ENCODE measurements at places on chromosomes 6 and 20. TPM values are rescaled to one million over a fixed set of nuclear protein-coding genes. Genes with fewer than 3 reads are reported as not detected.

Gene ZNFX1
- total RNA-seq: 6.3 TPM

Gene BIRC7
- not detected for total RNA-seq

Gene GLP1R
- 8.5 TPM for total RNA-seq

Gene RAMACL
- total RNA-seq: 0.72 TPM

Gene EFCAB8
- 0.35 TPM for total RNA-seq

Gene ZNF165
- 3.5 TPM for total RNA-seq

Gene EPPIN
- not detected for total RNA-seq

Gene GTSF1L
- total RNA-seq: not detected

Gene RNF217
- total RNA-seq: 14.3 TPM

Gene NHSL1
- 4.8 TPM for total RNA-seq

Gene KHDC1
- 1.8 TPM for total RNA-seq

Gene PBOV1
- total RNA-seq: not detected

Gene SPAG4
- 32.9 TPM for total RNA-seq

Gene BNIP5
- total RNA-seq: 0.13 TPM

Gene CALHM5
- 0.31 TPM for total RNA-seq

Gene PSORS1C1
- 0.34 TPM for total RNA-seq

Gene TPD52L1
- 26.8 TPM for total RNA-seq

Gene HSPA12B
- total RNA-seq: 3.1 TPM

Gene FRMD1
- total RNA-seq: not detected

Gene HACE1
- total RNA-seq: 8.5 TPM

Gene TULP1
- total RNA-seq: not detected

Gene JAG1
- 60.1 TPM for total RNA-seq

DNA sequence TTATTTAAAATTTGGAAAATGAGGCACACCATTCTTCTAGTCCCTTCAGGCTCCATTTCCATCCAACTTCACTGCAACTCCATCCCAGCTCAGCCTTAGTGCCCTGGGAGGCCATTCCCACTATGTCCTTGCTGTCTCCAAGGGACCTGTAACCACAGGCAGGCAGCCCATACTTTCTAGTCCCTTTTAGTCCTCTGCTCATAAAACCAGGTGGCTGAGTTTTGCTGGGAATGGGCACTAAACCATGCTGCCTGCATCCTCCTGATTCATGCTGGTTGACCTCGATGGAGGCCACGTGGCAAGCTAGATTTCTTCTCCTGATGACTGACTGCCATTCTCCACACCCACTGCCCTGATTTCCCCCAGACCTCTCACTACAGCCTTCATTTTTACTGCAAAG lies 27.5 kb upstream of the MYMX start:
- no peak for DNase-seq

DNA sequence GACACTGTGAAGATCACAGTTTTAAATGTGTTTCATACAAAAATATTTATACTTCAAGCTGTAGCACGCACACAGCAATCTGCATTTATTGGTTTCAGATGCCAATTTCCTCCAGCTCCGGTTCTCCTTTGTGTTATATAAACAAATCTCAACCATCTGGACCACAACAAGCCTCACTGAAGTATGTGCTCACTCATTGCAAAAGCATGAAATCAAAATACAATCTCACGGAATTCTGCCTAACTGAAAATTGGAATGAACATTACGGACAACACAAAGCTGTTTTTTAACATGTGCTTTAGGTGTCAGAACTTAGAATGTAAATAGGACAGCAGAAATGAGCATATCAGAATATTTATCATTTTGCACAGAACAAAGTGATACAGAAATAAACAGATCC lies 38.0 kb downstream of the RCAN2 start:
- DNase-seq: no peak

GRCh38 chr6:123636782-123637181 lies at the start of gene TRDN:
TSS of gene TRDN (minus strand) at chr6:123636950. CDS start at chr6:123636775, 175 bp downstream.
- DNase-seq: no peak

- DNase-seq: no peak
Measured at GRCh38 chr20:39862470-39862891, 826.6 kb downstream of the MAFB start.

- DNase-seq: no peak
Measured at GRCh38 chr6:115194981-115195638, 852.3 kb upstream of the HS3ST5 start.

DNA sequence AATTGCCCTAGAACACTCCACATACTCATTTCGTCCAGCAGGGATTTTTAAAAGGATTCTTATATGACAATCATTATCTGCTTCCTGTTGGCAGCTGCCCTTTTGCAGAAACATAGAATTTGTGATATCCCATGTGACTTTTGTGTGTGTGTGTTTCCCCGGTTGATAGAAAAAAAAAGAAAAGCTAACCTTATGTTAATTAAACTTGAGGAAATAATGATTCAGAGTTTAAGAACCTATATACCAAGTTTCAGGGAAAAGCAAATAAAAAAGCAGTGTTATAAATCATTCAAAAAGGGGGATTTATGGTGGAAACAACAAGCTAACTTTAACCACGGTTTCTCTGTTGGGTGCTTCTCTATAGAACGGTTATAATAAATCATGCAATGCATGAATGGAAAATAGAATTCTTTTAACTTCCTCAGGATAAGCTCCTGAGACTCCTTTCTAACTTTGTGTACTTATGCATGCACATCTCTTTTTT lies 826.9 kb upstream of the EYS start:
- no peak for DNase-seq

DNA sequence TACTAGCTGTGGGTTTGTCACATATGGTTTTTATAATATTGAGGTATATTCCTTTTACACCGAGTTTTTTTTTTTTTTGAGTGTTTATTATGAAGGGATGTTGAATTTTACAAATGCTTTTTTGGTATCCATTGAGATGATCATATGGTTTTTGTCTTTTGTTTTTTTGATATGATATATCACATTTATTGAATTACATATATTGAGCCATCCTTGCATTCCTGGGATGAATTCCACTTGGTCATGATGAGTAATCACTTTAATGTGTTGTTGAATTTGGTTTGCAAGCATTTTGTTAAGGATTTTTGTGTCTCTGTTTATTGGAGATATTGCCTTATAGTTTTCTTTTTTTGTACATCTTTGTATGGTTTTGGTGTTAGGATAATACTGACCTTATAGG lies 3.3 kb upstream of the ZNF337 start:
- no peak for DNase-seq

DNA sequence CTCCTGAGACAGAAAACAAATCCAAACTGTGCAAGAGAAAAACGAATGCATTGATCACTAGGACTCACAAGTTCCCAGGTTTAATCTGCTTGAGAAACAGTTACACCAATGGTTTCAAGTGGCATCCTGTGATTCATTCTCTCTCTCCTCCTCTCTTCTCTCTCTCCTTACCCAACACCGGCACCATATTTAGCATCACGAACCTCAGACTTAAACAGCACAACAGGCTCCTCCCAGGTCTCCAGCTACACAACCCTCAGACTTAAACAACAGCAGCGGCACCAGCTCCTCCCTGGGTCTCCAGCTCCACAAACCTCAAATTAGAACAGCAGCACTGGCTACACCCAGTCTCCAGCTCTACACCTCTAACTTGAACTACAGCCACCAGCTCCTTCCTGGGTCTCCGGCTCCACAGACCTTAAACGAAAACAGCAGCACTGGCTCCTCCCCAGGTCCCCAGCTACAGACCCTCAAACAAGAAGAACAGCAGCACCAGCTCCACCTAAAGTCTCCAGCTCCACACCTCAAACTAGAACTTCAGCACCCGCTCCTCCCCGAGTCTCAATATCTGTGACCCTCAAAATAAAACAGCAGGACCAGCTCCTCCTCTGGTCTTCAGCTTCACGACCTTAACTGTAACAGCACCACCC lies 355.9 kb downstream of the PREX1 start:
- no peak for DNase-seq

GRCh38 chr20:11851646-11852045 lies 66.0 kb upstream of the BTBD3 start:
- DNase-seq: no peak

GRCh38 chr20:41344938-41345728 lies 4.5 kb downstream of the LPIN3 start:
- DNase-seq: no peak

DNA sequence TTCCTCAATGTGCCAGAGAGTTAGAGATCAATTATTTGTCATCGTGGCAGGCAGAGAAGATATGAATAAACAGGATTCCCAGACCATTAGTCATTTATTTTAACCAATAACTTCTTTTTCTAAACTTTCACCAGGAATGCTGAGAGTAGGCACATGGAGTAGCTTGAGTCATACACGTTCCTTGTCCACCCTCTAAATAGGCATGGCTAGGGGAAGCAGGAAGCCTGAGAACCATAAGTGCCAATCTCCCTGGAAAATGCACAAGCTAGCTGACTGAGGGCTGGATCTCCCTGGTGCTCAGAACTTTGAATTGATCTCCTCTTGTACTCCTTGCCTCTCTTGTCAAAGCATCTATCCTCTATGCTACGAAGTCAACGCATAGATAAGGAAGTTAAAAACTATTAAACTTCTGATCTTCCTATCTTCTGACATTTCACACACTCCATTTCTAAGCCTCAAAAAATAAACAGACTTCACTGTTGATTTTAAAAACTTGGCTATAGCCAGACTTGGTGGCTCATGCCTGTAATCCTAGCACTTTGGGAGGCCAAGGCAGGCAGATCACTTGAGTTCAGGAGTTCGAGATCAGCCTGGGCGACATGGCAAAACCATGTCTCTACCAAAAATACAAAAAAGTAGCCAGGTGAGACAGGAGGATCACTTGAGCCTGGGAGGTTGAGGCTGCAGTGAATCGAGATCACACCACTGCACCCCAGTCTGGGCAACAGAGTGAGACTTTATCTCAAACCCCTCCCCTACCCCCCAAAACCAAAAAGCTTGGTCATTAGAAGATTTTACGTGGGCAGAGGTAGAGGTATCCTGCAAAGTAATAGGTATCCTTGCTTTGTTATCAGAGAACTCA lies 11.8 kb downstream of the ADTRP start:
- DNase-seq: peak; percentile 48

GRCh38 chr6:106450653-106451052 lies 90.1 kb downstream of the CRYBG1 start:
- no peak for DNase-seq

DNA sequence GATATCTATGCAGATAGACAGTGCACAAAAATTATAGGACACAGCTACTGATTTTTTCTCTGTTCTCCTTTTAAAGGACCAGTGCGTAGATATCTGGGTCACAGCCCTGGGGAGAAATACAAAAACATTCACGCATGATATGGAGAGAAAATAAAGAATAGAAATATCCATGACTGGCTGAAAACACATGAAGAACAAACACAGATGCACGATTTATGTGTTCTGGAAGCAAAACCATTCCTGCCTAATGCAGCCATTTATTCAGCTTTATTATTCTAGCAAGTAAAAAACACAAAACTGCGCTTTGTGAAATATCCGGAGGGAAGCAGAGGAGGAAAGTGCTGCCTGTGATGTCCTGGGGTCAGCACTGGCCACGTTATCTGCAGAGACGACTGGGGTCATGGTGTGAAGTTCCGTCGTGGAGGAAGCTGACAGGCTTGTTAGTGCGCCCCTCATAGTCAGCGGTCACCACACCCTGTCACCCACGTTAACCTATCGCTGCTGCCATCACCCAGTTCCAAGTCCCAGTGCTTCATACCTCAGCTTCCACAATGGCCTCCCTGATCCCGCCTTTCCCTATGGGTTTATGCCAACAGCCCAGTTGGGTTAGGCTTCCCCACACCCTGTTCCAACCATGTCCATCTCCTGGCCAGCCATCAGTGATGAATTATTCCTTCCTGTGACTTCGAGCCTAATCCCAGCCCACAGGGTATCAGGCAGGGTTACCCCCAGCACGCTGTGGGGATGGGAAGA lies 86.6 kb upstream of the RPS6KA2 start:
- DNase-seq: no peak

DNA sequence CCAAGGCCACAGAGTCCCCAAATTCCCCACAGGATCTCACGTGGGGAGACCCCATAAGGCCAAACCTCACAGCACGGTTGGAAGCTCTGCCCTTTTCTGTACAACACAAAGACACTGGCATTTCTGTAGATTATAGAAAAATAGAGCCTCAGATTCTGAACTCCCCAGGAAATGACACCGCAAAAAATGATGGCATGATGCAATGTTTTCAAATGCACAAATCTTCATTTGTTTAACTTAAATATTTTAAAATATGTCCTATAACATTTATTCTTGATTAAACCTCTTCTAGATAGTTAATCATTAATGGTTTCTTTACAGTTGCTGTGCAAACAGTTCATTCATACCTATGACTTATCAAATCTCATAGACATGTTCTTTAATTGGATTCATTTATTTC lies 33.8 kb downstream of the SIM1 start:
- no peak for DNase-seq

GRCh38 chr6:129478379-129478778 lies 231.6 kb downstream of the ARHGAP18 start:
- no peak for DNase-seq

GRCh38 chr6:153625089-153625488 lies 414.0 kb upstream of the OPRM1 start:
- DNase-seq: no peak

DNA sequence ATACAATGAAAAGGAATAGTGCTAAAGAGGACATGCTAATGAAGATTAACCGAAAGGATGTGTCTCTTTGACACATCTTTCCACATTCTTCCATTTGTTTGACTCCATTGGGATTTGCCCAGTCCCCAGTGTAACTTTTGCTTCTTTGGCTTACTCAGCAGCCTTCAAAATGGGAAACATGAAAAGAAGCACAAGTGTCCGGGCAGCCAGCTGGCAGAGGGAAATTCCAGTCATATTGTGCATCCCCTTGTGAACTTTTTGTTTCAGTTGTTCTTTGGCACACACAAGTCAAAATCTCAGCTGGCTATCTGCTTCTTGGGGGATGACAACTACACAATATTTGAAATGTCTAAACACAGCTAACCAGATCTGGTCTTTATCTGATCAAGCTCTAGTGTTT lies 157.4 kb downstream of the OGFRL1 start:
- DNase-seq: no peak

DNA sequence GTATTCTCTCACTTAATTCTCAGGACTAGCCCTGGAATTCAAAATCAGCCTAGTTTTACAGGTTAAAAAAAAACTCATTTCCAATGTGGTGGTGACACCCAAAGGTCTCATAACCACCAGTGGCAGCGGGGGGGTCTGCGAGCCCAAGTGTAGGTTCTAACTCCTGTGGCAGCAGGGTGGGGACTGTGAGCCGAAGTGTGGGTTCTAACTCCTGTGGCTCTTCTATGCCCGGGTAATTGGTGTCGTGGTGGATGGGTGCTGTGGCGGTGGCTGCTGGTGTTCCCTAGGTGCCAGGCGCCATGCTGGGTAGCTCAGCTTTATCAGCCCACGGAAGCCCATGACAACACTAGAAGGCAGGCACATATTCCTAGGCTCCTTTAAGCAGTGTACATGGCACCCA lies 4.9 kb upstream of the ANKRD60 start:
- DNase-seq: no peak

GRCh38 chr6:36289281-36289878 lies 19.5 kb downstream of the PNPLA1 start:
- DNase-seq: no peak

- DNase-seq: no peak
Measured at GRCh38 chr20:22540832-22541231, 43.5 kb downstream of the FOXA2 start.
